HT-29 (cell line): ENCODE measurements at places on chromosomes 3 and 15.
A peak's percentile ranks its signal among the peaks of the same experiment; 100 is the strongest.

- DNase-seq: no peak
Observed at GRCh38 chr3:134437211-134437752, 48.5 kb downstream of the ANAPC13 start.

- no peak for DNase-seq
Observed at GRCh38 chr15:68791431-68792283, 29.0 kb downstream of the ANP32A start.

DNA sequence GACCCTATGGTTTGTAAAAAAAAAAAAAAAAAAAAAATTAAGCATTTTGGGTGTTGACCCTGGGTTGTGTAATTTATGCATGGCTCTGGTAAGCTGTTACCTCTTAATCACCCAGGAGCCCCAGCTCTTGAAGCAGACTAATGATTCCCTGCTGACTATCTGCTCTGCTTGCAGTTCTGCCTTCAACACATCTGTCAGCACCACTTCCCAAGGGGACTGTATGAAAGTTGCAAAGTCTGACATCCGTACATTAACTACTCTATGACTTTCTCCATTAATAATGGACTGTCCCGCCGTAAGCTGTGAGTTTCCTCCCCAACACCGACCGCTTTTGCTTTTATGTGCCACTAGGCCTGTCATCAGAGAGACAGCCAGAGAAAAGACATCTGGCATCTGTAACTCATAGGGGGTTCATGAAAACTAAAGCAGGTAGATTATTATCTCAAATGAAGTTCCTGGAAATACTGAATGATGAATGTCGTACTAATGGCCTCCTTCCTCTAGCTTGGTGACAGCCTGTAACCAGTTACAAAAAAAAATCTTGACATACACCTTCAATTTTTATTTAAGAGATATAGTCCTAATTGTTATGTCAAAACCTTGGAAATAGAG, 271.5 kb downstream of the IL5RA start:
- DNase-seq: no peak

GRCh38 chr3:194632226-194632808, 902 bp downstream of the TMEM44 start:
- peak; percentile 11 for DNase-seq

GRCh38 chr3:28576614-28577200, 228.1 kb upstream of the AZI2 start:
- DNase-seq: no peak

DNA sequence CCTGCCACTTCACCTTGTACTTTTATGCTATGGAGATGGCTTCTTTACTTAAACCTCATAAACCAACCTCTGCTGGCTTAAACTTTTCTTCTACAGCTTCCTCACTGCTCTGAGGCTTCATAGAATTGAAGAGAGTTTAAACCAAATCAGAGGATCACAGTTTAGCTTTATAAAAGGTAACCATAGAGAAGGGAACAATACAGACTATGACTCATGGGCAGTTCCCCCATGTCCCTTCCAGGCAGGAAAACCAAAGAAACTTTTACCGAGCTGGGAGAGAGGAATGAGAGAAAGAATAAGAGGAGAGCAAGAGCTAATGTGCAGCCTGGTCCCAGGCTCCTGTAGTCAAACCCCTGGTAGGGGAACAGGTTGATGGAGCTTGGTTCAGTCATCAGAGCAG, 53.9 kb upstream of the NEDD4 start:
- no peak for DNase-seq

DNA sequence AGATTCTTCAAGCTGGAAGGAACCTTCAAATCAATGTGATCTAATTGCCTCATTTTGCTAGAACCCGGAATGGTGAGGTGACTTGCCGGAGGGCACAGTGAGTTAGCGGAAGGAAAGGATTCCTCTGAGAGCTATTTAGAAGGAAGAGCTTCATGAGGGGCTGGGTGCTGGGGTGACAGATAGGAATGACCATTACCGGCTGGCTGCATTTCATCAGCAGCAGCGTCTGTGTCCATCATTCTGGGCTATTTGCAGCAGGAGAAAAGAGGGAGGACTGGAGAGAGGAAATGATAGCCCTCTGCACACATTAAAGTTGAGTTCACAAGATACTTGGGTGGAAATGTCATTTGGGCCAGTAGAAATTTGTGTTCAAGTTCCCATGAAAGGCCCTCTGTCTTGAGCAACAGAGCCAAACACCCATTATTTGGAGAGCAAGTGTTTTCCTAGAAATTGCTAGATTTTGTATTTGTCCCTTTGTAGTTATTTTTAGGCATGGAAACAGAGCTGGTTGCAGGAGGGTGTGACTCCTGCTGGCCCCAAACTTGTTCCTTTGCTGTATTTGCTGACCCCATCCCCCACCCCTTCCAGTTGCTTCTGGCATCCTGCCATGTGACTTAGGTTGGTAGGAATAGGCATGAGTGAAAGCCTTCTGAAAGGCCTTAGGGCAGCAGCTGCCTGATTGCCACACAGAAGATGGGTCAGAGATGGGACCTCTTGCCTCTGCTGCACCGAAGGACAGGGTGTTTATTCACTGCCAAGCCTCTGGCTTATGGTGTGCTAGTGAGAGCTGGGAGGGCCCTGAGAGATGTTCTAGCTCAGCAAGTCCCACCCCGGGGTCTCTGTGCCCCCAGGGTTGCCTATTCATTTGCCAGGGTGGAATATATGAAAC, 87.5 kb upstream of the PLXNA1 start:
- DNase-seq: no peak

DNA sequence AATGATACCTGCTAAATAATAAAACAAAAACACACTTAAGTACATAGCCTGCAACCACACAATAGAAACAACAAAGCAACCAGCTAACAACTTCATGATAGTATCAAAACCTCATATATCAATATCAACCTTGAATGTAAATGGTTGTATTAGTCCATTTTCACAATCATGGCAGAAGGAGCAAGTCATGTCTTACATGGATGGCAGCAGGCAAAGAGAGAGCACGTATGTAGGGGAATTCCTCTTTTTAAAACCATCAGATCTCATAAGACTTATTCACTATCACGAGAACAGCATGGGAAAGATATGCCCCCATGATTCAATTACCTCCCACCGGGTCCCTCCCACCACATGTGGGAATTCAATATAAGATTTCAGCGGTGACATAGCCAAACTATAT, 44.5 kb upstream of the PTX3 start:
- no peak for DNase-seq

DNA sequence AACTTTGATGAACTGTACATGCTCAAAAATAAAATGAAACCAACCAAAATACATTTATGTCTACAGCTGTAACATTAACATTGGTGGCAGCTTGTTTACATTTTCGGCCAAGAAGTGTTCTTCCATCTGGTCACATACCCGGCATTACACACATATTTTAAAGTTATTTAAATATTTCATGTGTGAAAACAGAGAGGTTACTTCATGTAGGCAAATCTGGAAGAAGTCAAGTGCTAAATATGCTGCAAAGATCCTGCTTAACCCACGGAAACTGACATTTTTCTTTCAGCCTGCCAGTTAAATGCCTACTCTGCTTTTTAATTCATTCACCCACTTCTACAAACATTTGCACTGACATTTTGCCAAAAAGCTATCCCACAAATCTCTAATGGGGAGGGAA, 69.7 kb downstream of the MB21D2 start:
- no peak for DNase-seq

DNA sequence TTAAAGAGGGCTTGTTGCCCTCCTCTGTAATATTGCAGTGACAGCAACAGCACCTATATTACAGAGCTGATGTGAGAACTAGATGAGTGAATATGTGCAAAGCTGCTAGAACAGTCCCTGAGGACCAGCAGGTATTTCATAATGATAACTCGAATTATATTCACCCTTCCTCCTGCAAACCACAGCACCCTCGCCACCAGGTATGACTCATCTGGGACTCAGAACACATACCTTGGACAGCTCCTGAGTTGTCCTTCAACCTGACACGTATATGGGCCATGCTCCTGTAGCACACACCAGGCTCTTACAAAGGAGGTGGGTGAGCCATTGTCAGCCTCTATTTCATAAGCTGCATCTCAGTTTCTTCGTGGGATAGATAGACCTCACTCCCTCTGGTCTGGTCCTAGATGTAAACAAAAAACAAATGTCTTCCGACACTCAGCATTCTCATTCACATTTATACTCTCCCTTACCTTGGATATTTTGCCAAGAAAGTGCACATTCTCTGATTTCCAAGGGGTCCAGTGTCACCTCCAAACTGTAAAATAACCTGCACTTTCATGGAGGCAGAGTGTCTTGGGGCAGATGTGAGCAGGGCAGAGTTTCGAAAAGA, 124.5 kb downstream of the TLE3 start:
- DNase-seq: peak; percentile 66

- peak; percentile 22 for DNase-seq
Observed at GRCh38 chr3:143036557-143036956, 35.2 kb downstream of the U2SURP start.

- no peak for DNase-seq
Observed at GRCh38 chr15:31255732-31256377, 70.8 kb upstream of the KLF13 start.

- DNase-seq: peak; percentile 1
Observed at GRCh38 chr3:64291345-64291744, 66.1 kb upstream of the PRICKLE2 start.

- DNase-seq: peak; percentile 47
Observed at GRCh38 chr3:102129760-102130608, 280.7 kb downstream of the NFKBIZ start.

- DNase-seq: peak; percentile 13
Observed at GRCh38 chr3:139982404-139982803, 47.4 kb downstream of the CLSTN2 start.

DNA sequence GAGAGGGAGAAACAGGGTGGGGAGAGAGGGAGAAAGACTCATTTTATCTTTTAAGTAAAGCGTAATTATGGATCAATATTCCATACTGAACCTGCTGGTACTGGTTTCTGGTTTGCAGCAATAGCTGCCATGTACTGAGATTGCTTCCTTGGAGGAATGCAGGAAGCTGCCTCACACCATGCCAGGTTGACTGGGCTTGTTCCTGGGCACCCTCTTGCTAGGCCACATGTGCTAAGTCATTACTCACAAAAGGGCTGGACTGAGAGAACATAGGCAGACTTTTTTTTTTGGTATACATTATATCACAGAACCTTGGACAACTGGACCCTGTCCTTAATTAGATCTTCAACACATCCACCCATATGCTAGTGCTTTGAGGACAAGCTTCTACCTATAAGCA, 193.4 kb downstream of the ZNF621 start:
- no peak for DNase-seq

DNA sequence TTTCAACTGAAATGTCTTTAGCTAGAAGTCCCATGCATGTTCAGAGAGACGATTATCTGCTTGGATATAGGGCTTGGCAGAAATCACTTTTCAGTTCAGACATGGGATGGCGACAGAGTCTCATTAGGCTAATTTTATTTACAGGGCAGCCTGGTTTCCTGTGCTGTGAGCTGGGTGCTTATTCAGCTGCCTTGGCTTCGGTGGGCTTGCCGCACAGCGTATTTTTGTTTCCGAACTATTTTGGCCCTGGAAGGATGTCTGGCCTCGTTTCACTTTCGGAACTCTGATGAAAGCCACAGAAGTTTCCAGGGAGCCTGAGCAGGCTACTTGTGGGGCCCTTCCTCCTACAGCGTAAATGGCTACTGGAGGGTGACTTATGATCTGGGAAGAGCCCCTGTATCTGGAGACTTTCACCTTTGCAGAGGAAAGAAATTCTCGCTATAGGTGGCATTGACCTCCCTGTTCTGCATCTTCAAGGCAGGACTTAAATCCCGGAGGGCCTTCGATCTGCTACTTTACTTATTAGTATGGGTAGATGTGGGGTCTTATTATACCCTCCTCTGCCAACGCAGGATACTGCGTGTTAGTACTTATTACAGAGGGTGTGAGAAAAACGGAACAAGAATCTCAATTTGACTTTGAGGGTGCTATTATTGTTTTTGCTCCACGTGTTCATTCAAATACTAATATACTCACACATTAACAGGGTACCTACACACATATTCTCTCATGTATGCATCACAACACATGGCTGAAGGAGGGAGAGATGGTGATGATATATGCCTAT, 364.0 kb upstream of the RBMS3 start:
- no peak for DNase-seq
